ENCODE measurements at places on chromosomes 7 and 10.

DNA sequence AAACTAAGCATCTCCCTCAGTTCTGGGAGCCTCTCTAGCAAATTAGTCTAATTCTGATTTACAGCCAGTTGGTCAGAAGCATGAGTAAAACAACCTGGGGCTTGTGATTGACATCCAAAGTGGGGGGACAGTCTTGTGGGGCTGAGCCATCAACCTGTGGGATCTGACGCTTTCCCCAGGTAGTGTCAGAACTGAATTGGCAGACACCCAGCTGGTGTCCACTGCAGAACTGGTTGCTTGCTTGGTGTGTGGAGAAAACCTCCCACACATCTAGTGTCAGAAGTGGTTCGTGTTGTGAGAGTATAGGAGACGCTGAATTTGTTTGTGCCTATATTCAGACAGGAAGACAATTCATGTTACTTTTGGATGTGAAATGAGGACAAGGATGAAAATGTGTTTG lies 92.2 kb upstream of the PDCD4 start:
- DNase-seq: no peak

DNA sequence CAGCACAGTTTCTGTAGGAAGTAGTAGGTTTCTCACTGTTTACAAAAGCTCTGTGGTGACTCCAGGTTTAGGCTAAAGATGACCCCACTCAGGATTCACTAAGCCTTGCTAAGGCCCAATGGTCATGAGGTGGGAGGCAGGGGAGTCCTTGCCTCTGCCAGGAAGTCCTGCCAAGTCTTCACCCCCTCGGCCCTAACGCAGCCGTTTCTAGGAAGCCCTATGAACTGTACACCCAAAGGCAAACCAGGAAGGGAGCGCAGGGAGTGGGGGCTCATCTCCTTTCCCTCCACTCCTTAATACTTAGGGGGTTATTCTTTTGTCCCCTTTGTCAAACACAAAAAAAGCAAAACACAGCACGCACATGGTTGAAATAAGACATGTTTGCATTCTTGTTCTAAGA lies 64.6 kb downstream of the CTBP2 start:
- DNase-seq: no peak

DNA sequence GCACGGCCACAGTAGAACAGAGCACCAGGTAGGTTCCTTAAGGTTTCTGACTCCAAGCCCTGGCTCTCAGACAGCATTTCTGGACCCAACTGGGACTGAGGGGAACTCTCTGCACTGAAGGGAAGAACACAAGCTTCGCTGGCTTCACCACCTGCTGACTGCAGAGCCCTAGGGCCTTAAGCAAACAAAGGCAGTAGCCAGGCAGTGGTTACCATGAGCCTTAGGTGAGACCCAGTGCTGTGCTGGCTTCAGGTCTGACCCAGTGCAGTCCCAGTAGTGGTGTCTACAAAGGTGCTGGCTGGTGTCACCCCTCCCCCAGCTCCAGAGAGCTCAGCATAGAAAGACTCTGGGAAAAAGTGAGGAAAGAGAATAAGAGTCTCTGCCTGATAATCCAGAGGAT lies 59.5 kb downstream of the SIRT1 start:
- DNase-seq: no peak

- DNase-seq: no peak
These were observed at the start of gene PROSER2 for GRCh38 chr10:11823122-11823988. Gene PROSER2, plus strand, starts transcription at chr10:11823356. Its CDS starts 28,722 bp downstream, at chr10:11852078.

GRCh38 chr7:13179011-13179582 lies 491.7 kb downstream of the ARL4A start:
- no peak for DNase-seq

- DNase-seq: no peak
These were observed 30.1 kb upstream of the TNPO3 start for GRCh38 chr7:129084801-129085551.

DNA sequence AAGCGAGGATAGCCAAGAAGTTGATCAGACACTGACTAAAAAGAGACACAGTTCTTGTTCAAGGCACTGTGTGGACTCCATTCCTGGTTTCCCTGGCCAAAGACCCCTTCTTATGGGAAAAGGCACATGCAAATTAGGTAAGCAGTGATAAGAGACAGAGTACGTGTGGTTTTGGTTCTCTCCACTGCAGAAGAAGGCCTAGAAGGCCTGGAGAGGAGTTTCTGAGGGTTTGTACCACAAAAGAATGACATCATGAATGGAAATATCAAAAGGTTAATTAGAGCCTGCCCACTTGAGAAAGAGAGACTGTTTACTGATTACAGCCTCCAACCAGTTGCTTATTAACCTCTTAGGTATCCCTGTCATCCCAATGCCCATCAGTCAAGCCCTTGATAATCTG lies 137.5 kb downstream of the ZNF365 start:
- no peak for DNase-seq

DNA sequence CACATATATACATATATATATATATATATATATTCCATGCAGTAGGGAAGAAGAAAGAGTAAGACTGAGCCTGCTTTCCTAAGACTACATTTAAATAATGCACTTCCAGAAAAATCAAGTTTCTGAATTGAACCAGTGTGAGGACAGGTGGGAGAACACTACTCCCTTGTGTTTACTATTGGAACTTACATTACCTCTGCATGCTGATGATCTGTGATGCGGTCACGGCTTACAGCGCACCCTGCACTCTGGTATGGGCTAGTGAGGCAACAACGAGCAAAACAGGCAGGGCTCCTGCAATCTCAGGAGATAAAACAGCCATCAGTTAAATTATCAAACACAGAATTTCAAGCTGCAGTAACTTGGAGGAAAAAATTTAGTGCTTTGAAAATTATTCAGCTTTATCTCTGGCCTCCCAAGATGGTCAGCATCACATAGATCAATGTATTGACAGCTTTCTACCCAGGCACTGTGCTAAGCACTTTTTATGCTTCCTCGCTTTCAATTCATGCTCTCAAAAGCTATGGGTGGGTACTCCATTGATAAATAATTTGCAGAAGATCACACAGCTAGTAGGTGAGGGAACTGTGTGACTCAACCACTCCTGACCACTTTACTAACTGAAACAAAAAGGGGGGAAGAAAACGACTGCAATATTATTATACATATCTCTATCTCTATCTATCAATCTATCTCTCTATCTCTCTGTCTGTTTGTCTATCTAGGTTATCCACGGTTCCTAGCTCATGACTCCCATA lies 20.5 kb upstream of the SLC16A12 start:
- DNase-seq: no peak

DNA sequence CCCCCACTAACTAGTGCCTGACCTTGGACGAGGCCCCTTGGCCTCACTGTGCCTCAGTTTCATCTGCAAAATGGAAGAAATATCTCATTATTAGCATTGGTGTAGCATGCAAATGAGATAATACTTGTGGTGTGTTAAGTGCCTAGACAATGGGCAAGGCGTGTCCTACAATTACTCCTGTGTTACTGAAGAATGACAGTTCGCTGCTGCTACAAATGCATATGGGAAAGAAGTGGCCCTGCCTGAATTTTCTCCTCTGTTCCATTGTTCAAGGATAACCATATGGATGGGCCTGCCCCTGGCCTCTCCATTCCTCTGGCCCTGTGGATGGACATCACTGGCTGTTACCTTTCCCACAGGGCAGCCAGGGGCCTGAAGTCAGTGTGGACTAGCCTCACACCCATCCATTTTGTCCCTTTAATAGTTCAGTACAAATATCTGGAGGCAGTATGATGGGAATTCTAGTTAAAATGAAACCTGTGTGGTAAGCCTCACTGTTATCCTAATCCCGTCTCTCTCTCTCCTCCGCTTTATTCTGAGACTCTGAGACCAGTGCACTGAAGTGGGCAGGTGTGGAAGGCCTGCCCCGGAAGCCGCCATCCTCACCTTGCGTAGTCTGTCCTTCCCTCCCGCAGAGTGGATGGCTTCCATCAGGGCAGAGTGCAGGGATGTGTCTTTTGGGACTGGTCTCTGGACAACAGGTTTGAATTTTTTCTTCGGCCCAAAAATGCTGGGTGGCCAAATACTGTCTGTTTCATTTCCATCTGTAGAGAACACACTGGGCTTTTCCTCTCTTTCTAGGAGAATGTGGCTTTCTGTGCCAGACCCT lies 244.6 kb upstream of the GRB10 start:
- no peak for DNase-seq

GRCh38 chr7:25663877-25664276 lies 435.6 kb upstream of the NPVF start:
- DNase-seq: no peak

DNA sequence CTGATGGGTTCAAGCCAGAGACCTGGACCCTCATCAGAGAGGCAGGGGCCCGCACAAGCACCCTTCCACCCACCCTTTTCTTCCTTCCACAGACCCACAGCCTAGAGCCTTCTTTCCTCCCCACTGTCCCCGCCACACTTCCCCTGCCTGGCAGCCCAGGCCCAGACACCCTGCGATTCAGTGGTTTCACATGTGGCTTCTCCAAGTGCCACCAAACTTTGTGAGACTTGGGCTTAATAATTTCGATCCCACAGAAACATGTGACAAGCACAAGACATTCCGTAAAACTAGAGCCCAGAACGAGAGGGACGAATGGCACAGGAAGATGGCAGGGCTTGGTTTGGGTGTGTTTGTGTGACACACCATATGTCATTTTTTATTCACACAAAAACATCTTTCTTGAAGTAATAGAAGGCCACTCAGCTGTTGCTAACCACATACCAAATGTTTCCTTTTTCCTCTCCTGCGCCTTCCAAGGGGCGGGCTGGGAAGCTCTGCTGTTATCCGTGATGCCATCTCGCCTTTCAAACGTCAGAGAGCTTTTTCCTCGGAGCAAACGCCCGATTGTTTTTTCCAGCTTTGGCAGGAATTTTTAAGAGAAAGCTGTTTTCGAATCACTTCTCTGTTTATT lies 162.9 kb downstream of the GRK5 start:
- peak; percentile 58 for DNase-seq

GRCh38 chr7:16193631-16194030 lies 227.7 kb downstream of the CRPPA start:
- DNase-seq: no peak

DNA sequence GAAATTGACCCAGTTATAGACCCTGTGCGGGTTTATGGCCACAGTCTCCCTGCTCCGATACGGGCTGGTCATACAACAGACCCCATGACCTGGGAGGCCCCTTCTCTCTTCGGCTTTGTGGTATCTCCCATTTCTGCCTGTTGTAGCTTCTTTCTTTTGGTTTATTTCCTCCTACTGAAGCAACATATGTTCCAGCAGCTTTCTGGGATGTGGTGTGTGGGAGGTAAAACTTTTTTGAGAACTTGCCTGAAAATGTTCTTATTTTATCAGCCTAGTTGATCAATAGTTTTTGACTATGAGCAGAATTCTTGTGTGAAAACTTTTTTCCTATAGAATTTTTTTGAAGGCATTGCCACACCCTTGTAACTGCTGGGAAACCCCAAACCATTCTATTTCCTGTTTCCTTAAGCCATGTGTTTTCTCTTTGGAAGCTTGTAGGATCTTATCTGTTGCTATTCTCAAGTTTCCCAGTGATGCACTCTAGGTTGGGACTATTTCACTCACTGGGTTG lies 80.0 kb downstream of the DAGLB start:
- DNase-seq: no peak

GRCh38 chr7:101123703-101124068 lies 3.2 kb upstream of the SERPINE1 start:
- no peak for DNase-seq

DNA sequence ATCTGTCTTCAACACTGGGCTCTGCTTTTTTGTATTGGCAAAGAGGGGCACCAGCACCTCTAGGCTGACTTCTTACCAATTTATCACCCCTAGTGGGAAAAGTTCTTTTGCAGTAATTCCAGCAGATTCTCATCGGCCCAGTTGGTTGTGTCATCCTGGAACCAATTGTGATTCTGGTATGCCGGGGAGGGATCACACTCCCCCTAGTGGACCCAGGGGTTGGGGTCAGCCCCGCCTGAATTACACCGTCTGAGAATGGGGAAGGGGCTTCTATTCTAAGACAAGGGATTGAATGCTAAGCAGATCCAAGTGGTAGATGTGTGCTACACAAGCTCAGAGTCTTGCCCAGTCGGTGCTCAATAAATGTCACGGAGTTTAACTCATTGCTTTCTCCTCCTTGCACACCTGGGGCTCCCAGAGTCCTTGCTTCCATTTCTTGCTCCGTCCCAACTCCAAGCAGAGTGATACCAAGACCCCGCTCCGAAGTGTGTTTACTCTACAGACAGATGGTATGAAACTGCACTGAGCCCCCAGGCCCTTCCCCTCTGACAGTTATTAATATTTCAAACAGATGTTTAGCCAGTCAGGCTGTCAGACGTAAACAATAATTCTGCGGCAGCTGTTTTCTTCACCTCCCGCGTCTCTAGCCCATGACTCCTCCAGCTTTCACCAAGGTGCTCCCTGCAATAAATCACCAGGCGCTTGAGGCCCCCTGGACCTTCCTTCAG lies 71.9 kb downstream of the C10orf105 start:
- DNase-seq: no peak

DNA sequence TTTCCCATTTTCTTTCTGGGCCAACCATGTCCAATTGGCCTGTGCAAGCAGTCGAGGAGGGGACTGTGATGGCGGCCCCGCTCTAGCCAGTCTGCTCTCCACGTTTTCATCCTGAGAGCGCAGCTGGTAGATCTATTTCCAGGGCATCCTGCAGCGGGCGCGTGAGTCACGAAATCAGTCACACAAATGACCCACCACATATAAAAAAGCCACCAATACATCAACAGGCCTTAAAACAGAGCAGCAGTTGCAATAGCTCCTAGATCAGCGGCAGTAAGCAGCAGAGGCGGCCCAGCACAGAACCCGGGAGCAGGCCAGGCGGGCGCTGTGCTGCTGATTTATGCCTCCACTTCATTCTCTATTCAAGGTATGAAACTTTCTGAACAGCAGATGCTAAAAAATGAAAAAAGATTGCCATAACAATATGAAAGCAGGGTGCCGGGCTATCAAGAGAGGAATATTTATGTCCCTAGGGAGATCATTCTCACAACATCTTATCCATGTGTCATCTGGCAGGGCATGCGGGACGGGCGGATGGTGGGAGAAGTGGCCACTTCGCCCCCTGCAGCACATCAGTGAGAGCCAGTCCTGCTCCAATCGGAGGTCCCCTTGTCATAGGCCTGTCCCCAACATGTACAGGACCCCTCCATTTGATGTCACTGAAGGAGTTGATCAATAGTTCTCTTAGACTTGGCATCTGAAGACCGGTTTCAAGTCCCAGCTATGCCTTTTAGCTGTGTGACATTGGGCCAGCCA lies 98.0 kb upstream of the GPR26 start:
- no peak for DNase-seq

GRCh38 chr10:44930904-44931620 lies 19.9 kb downstream of the TMEM72 start:
- no peak for DNase-seq

DNA sequence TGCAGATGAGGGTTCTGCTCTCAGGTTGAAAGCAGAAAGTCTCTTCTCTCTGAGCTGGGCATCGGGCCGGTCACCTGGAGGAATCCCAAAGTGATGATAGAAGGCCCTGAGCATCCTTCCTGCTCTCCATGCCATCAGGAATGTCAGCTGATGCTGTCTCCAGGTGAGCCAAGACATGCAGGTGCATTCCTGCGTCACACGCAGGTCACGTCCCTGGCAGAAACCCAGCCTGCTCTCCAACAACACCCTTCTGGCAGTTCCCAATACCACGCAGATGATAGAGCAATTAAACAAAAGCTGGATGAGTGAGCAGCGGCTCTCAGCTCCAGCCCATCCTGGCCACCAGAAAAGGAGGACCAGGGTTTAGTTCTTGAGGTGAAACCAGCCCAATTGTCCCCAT lies 6.9 kb upstream of the WIPI2 start:
- DNase-seq: no peak

GRCh38 chr10:119595676-119596515 lies 868 bp downstream of the TIAL1 start:
- DNase-seq: no peak

GRCh38 chr7:74479961-74480829 lies 26.5 kb downstream of the GTF2IRD1 start:
- peak; percentile 46 for DNase-seq

- DNase-seq: peak; percentile 41
These were observed 175.1 kb downstream of the ZMYND11 start for GRCh38 chr10:310371-310770.

Data from smooth muscle cell of the brain vasculature (primary cell).